NCI-H1105 (cell line): ENCODE measurements at places on chromosomes 3 and 15.

DNA sequence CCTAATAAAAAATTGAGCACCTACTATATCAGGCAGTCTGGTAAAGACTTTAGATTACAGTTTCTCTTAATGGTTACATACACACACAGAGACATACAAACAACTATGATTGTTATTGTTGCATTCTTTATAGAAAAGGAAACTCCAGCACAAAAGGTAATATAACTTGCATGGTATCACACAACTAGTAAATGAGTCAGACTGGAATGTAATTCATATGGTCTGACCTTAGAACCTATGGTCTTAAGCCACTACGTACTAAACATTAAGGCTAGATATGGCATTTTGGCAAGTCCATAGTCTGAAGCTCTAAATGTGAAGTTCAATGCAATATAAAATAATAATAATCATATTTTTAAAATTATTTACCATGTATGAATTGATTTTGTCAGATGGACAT, 380.6 kb downstream of the LSAMP start:
- no peak for DNase-seq

DNA sequence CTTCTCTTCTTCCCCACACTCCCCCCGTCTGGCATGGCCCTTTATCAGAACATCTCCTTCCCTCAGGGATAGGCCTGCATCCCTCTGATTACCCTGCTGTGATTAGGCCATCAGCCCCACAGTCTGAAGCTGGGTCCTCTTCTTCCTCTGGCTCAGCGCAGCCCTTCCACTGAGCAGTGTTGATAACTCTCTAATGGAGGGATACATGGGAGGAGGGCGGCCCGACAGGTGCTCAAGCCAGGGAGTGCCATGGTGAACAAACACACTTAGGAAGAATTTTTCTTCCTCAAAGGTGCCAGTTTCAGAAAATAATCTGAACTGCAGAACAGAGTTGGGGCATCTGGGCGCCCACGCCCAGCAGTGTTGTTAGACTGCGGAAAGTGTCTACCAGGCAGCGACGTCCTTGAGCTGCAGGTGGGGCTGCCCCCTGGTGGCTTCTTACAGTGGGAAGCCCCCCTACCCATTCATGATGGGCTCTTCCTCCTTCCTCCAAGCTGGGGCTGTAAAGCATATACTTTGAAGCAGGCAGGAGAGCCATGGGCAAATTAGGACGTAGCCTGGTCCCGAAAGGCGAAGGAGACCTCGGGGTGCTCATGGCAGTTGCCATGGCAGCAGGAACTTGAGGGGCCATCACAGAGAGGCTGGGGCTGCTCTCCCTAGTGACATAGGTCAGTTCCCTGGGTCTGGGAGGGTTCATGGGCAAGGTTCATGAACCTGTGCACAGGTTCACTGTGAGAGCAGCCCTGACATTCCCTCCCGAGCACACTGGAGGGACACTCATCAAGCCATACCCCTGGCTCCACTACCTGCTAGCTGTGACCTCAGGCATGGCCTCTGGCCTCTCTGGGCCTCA, 33.2 kb upstream of the NR2C2 start:
- DNase-seq, result no peak

DNA sequence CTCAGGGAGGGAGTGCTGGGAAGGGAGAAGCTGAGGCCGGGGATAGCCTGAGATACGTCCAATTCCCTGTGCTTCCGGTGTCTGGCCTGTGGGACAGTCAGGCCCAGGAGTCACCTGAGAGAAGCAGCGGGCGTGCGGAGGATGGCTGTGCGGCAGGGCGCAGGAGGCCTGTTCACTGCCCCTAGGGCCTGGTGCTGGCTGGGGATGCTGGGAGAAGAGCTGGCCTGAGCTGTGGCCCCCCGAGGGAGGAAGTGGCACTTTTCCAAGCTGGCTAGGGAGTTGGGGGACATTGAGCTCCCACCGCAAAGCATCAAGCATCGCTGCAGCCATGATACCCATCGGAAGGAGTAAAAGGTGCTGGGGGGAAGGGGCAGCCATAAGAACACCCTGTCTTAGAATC, 108.8 kb downstream of the CHST2 start:
- DNase-seq, result no peak

- DNase-seq, result no peak
These were observed 96.6 kb downstream of the SEMA6D start for GRCh38 chr15:47813748-47814384.

DNA sequence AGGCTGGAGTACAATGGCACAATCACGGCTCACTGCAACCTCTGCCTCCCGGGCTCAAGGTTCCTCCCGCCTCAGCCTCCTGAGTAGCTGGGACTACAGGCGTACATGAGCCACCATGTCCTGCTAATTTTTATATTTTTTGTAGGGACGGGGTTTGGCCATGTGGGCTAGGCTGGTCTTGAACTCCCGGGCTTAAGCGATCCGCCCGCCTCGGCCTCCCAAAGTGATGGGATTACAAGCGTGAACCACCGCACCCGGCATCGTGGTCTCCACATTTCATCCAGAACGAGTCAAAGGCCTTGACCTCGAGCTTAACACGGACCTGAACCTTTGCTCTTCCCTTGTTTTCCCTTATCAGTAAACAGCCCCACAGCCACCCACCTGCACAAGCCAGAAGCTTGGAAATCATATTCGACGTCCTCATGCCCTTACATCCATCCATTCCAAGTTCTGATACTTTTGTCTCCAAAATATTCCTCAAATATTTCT, 1.4 kb upstream of the PTPN23 start:
- DNase-seq, result no peak
